DND-41 (cell line): ENCODE measurements at places on chromosomes 5 and 9.

DNA sequence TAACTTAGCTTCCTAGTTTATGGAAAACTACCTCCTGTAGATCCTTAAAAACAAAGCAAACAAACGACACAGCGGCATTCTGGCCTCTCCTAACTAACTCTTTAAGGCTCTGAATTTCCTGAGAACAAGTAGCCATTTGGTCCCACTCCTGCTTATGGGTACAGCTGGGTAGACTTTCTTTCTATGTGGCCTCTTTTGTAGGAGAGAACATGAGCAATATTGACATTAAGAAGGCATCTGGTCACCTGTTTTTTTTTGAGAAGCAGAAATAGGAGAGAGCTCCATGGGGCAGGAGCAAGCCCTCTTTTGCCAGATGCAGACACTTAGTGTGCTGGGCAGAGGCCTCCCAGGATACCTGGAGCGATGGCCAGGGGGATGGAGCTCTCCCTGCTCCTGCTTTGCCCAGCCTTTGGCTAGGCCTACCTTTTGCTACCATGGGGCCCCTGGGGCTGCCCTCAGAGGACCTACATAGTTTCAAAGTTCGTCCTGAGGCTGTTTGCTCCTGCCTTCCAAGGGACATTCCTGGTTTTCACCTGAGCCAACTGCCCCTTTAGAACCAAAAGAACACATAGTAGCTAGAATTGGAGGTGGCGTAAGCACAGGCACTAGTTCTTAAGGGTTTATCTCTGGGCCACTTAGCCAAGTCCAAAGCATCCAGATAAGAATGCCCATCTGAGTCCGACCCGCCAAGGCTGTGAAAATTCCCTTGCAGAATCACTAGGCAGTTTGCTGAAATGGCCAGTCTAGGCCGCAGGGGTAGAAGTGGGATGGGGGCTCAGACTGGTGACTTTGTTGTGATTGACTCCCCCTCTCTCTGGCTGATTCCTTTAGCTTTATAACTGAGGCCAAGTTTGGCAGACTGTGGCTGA, 2.4 kb upstream of the STC2 start:
- DNase-seq = no peak

GRCh38 chr5:177130211-177131018, 3.2 kb upstream of the NSD1 start:
- DNase-seq = no peak

GRCh38 chr5:131221888-131222287, 42.0 kb upstream of the CDC42SE2 start:
- DNase-seq = no peak

DNA sequence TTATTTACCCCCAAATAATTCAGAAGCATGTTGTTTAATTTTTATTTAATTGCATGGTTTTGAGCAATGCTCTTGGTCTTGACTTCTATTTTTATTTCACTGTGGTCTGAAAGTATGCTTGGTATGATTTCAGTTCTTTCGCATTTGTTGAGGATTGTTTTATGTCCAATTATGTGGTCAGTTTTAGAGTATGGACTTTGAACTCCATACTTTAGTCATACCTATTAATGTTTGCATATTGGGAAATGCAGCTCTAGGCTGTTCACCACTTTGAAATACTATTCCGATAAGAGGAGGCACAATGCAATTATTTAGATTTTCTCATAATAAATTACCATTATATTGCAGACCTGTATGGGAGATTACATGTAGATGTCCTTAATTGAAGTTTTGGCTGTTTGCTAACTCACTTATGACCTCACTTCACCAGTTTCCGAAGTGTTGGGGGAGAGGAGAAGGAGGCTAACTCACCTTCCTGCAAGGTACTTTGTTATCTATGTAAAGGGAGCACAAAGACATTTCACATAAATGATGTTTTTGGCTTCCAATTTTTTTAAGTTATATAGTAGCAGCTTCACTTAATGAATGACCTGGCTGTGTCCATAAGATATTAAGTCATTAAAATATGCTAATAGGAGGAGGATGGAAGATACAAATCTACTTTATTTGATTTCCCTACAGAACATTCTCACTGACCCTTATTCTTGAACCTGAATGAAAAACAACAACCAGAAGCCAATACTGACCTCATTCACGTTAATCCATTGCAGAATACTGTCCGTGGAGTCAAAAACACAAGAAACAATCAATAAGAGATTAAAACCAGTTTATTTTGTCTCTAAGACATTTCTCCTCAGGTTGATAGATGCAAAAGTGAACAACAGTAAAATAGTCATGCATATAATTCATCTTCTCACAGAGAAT, 970.3 kb upstream of the ARRDC3 start:
- no peak for DNase-seq

GRCh38 chr5:161600156-161600555, 53.6 kb upstream of the GABRB2 start:
- DNase-seq = no peak

GRCh38 chr5:172891716-172892421, 57.8 kb downstream of the ERGIC1 start:
- no peak for DNase-seq

DNA sequence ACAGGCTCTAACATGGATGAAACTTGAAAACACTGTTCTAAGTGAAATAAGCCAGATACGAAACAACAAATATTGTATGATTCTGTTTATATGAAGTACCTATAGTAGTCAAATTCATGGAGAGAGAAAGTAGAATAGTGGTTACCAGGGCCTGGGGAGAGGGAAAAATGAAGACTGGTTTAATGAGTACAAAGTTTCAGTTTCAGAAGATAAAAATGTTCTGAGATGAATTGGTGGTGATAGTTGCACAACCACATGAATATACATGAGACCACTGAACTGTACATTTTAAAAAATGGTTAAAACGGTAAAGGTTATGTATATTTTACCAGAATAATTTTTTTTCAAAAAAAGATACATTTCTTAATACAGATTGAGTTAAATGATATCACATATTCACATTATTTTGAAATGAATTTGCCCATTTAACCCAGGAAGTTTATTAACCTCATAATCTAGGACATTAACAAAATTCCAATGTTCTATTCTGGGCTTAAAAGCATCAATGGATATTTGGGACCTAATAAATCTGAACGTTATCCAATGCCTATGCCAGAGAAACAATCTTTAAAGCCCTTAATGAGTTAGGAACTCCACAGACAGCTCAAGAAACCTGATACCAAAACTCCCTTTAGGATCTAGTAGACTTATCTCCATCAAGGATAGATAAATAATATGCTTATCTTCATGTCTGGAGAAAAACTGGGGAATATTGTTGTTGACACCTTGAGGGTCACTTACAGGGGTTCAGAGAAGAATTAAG, 521.3 kb downstream of the EFNA5 start:
- no peak for DNase-seq

DNA sequence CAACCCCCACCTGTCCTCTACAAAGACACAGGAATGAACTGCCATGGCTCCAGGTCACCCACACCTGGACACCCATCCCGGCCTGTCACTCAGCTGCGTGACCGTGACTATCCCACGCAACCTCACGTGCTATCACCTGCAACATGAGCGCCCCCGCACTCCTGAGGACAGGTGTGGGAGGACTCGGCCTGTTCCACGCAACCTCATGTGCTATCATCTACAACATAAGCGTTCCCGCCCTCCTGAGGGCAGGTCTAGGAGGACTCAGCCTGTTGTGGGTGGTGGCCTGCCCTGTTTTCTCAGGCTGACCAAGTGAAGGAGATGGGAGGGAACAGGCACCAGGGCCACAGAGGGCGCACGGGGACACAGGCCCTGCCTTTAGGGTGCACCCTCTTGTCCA, 4.1 kb downstream of the QSOX2 start:
- DNase-seq = no peak
